ENCODE measurements at places on chromosomes 2 and 18. TPM values are rescaled to one million over a fixed set of nuclear protein-coding genes. Genes with fewer than 3 reads are reported as not detected.

DNA sequence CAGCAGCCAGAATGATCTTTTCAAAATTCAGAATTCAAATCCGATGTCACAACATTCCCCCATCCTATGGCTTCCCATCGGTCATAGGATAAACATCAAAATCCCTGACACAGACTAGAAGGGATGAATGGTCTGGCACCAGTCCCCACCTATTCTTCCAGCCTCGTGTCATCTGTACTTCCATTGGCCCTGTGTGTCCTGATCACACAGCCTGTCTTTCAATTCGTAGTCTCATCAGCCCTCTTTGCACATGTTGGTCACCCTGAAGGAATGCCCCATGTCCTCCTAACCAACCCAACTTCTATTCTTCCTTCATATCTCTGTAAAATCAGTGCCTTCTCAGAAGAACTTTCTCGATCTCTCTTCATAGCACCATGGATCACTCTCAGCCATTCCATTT lies 157.2 kb downstream of the NEB start:
- no peak for DNase-seq

Gene ZBTB7C
- polyA plus RNA-seq, result 5.8 TPM

GRCh38 chr2:159160412-159160811 lies 126.1 kb downstream of the WDSUB1 start:
- no peak for DNase-seq

DNA sequence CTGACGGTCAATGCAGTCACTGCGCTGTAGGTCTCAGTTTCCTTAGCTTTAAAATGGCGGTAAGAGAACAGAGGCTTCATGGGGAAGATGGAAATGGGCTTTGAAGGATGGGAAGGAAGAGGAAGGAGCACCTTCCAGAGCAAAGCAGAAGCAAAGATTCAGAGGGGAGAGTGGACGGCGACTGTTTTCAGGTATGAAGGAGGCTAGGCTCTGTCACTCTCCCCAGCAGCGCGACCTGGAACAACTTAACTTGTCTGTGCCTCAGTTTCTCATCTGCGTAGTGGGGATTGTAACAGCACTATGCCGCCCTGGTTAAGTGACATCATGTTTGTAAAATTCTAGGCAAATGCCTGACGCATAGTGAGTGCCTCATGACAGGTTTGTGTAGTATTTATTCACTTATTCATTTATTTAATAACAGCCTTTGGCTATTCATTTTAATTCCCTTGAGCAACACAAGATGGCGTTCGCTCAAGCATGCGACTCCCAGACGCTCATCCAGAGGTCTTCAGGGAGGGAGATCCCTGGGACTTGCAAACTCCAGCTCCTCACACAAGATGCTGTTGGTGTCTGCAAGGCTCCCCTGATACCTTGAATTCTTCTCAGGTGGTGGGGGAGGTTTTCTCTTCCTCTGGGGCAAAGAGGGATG lies 336.3 kb downstream of the DYSF start:
- no peak for DNase-seq
